ENCODE measurements at places on chromosomes 7 and 10. TPM values are rescaled to one million over a fixed set of nuclear protein-coding genes. Genes with fewer than 3 reads are reported as not detected.

ZNF25 gene
- 5.2 TPM for total RNA-seq

ZNF655 gene
- 15.7 TPM for total RNA-seq

BAIAP2L1 gene
- total RNA-seq, result 1.1 TPM

SNX8 gene
- 41.4 TPM for total RNA-seq

ARMS2 gene
- total RNA-seq, result not detected

ASAH2 gene
- 3.4 TPM for total RNA-seq

PHYHIPL gene
- not detected for total RNA-seq

TACR2 gene
- total RNA-seq, result not detected

KMT2C gene
- 53.7 TPM for total RNA-seq

OR2A42 gene
- not detected for total RNA-seq

- no peak for DNase-seq
These were observed 326.0 kb upstream of the NPSR1 start for GRCh38 chr7:34332006-34332405.

- DNase-seq, result no peak
These were observed 135.3 kb upstream of the VWC2 start for GRCh38 chr7:49638166-49638565.

GRCh38 chr7:139118805-139119485 is 9.4 kb upstream of the ZC3HAV1 start:
- no peak for DNase-seq

DNA sequence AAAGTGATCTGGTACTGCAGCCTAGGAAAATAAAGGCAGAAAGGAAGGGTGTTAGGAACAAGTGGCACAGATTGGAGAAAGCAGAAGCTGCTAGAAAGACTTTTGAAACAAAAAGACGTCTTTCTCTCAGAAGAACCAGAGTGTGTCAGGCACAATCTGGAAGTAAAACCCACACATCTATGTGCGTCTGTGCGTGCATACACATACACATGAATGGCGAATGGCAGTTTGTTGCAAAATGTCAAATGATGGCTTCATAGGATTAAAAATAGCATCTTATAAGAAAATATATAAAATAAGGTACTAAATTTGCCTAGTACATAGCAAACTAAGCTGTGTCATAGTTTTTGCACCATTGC is 246.3 kb downstream of the CDK14 start:
- DNase-seq, result no peak

- DNase-seq, result no peak
These were observed 16.3 kb downstream of the CFAP46 start for GRCh38 chr10:132926070-132926469.

- DNase-seq, result no peak
These were observed 43.3 kb downstream of the DIP2C start for GRCh38 chr10:646118-646524.

DNA sequence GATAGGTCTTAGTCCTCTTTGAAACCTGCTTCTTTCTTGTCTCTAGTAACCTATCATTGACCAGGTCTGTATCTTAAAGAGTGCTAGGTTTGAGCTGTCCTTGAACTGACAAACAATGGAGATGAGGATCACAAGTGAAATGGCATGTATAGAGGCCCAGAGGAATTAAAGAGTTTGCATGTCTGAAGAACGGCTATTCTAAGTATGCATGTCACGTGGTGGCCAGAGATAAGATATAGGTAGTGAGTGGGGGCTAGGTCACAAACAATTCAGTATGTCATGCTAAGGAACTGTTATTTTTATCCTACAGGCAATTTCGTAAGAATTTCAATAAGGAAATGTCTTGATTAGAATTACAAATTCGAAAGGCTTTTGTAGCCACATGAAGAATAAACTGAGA is 95.3 kb downstream of the SUGCT start:
- DNase-seq, result no peak

- DNase-seq, result no peak
These were observed 28.6 kb upstream of the MKLN1 start for GRCh38 chr7:131299074-131299473.

DNA sequence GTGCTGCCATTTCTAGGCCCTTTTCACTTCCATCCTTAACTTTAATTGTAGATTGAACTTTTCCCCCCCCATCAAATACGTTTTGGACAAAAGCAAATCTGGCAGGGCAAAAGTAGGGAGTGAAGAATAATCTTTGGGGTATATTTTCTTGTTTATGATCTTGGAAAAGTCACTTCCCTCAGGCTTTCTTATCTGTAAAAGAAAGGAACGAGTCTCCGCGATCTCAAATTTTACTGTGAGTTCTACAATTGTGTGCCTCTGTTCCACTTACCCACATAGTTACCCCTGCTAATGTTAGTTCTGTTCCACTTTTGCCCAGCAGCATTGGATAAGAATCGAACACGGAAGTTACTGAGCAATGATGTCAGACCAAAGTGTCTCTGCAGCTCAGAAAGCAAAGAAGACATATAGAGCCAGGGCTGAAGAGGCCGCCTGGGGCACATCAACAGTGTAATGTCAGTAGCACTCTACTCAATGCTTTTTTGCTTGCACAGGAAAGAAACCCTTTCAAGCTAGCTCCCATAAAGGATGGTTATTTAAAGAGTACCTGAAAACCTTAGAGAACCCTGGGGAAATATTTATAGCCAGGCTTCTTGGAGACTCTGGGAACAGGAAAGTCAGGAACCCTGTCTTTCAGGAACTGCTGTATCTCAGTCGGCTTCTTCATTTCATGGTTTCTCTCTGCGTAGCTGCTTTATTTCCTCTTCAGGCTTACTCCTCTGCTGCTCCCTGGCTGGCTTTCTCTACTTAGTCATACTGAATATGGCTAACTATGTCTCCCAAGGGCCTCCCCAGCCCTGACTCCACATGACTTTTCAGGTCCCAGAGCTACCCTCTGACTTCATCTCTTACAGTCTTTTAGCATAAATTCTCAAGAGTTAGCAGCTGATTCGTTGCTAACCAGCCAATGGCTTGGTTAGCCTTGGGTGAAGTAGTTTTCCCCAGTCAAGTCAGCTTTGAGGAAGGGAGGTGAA is 123.7 kb upstream of the FAM3C start:
- DNase-seq, result no peak

DNA sequence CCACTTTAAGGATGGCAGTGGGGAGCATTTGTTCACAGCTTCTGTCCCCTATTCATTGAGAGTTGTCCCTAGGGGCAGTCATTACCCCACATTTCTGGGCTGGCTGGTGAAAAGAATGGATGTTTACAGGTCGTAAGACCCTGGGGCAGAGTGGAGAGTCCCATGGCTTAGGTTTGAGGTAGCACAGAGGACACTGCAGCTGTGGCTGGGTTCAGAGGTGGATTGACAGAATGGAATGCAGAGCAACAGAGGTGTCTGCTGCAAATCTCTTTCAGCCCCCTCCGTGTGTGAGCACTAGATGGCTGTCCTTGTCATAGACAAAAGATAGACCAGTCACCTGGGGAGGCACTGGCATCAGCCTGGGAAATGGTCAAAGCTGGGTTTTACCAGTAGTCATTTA is 141.9 kb downstream of the CACNB2 start:
- no peak for DNase-seq

GRCh38 chr10:73646598-73647041 is 5.3 kb upstream of the MYOZ1 start:
- no peak for DNase-seq

DNA sequence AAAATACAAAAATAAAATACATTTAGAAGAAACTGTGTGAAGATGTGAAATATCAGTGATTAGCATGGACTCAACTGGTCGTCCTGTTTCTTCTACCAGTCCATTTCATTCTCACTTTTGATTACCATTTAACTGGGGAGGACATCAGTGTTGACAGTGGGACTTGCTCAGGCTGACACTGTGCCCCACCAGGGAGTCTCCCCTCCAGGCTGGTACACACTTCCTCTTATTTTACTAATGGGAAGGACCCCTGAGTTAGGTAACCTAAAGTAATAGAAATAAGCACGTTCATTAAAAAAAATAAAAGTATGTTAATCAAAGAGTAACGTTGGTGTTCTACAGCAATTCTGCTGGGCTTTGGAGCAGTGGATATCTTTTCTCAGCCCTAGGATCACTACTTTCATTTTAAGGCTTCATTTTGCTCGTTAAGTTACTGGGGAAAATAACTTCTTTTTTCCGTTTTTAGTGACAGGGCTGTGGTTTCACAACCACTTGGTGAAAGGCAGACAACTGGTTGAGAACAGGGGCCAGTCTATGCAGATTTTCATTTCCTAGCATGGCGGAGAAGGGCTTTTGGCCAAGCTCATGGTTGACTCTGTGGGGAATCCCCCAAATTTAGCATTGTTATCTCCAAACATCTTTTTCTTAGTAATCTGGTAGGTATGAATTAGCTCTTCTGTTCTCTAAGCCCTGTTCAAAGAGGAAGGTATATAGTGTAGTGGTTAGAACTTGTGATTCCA is 2.1 kb downstream of the SNX10 start:
- no peak for DNase-seq

GRCh38 chr7:23971031-23971430 is 261.0 kb downstream of the STK31 start:
- no peak for DNase-seq

GRCh38 chr7:155298288-155298833 is 683 bp downstream of the INSIG1 start:
- peak; percentile 29 for DNase-seq

- DNase-seq, result no peak
These were observed 29.4 kb downstream of the OR9A2 start for GRCh38 chr7:142997456-142997989.

DNA sequence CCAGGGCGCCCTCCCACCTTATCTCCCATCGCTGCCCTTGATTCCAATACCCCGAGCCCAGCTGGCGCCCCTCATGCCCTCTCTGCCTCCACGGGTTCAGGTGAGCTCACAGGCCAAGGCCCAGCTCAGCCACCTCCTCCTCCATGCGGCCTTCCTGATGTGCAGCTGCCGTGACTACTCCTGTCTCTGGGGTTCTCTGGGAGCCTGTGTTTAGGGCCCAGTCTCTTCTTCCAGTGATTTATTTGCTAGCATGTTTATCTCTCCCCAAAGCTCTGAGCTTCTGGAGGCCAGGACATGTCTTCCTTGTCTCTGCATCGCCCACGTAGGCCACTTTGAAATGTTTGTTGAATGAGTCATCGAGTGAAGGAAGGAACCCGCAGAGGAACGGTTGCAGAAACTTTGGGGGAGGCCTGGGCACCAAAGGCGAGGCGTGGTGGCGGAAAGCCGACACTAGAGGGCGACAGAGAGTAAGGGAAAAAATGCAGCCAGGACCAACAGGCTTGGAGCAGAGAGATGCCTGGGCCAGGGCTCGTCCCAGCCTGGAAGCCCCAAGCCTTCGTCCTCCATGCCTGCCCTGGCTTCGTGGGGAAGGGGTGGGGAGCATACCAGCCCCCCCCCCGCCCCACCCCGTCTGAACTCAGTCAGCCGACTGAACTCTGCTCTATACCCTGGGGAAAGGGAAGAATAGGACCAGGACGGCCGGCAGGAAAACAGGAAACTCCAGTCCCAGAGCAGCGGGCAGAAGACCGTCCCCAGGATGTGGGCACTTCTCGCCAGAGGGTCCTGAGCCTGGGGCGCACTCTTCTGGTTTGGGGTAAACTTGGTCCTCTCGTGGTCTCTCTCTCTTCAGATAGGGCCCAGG is 10.9 kb upstream of the HSPB1 start:
- DNase-seq, result peak; percentile 99

GRCh38 chr10:97573021-97573420 is 442 bp downstream of the ANKRD2 start:
- DNase-seq, result no peak

- peak; percentile 65 for DNase-seq
These were observed 107.3 kb downstream of the LRRN3 start for GRCh38 chr7:111198255-111198654.

GRCh38 chr10:5467634-5468255 is 31.6 kb downstream of the CALML5 start:
- DNase-seq, result no peak

DNA sequence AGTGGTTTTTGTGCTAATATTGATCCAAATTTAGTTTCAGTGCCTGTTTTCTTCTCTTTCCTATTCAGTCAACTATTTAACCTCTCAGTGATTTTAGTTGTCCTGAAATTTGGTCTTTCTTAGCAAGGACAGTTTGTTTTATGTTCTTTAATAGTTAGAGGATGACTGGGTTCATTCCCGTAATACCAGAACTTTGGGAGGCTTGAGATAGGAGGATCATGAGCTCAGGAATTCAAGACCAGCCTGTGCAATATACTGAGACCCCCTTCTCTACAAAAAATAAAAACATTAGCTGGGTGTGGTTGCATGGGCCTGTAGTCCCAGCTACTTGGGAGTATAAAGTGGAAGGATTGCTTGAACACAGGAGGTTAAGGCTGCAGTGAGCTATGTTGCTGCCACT is 148.3 kb downstream of the EXOC4 start:
- no peak for DNase-seq

DNA sequence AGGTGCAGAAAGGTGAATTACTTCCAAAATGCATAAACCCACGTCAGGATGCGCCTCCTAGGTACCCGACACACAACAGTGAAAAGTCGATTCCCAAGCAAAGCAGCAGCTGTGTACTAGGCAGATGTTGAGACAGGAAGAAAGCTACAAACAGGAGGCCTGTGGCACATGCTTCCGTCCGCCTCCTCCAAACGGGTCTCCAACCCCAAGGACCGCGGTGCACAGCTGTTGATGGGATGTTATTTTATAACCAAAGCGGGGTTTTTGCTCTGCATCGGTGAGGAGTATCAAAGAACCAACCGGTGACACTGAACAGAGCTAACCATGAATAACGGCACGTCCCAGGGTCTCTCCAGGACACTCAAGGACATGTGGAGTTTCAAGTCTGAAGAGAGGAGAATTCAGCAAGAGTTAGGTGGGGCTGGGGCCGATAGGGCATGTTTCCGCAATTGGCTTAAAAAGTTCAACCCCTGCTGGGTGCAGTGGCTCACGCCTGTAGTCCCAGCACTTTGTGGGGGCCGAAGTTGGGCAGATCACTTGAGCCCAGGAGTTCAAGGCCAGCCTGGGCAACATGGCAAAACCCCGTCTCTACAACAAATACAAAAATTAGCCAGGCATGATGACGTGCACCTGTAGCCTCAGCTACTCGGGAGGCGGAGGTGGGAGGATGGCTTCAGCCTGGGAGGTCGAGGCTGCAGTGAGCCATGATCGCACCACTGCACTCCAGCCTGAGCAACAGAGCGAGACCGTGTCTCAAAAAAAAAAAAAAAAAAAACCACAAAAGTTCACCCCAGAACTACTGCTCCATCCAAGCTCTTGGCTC is 108.0 kb downstream of the SMURF1 start:
- no peak for DNase-seq

- DNase-seq, result no peak
These were observed 168.0 kb downstream of the GNAI1 start for GRCh38 chr7:80302636-80303035.

- no peak for DNase-seq
These were observed 93.3 kb downstream of the BMS1 start for GRCh38 chr10:42875798-42876341.

- DNase-seq, result no peak
These were observed 67.4 kb downstream of the ERCC6 start for GRCh38 chr10:49471532-49471931.

- peak; percentile 79 for DNase-seq
These were observed 12.8 kb downstream of the DNMBP start for GRCh38 chr10:99996671-99997648.

DNA sequence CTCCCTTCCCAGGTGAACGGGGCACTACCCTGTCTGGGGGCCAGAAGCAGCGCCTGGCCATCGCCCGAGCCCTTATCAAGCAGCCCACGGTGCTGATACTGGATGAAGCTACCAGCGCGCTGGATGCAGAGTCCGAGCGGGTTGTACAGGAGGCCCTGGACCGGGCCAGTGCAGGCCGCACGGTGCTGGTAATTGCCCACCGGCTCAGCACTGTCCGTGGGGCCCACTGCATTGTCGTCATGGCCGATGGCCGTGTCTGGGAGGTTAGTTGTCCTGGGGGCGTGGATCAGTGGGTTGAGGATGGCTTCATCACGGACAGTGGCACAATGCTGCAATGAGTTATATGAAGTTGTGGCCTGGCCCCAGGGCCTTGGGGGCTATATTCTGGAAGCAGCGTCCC is 4.4 kb upstream of the ASIC3 start:
- no peak for DNase-seq

GRCh38 chr7:2411815-2412586 is 8.6 kb downstream of the CHST12 start:
- no peak for DNase-seq
